ENCODE measurements at places on chromosomes 1 and 21.
A peak's percentile ranks its signal among the peaks of the same experiment; 100 is the strongest.

DNA sequence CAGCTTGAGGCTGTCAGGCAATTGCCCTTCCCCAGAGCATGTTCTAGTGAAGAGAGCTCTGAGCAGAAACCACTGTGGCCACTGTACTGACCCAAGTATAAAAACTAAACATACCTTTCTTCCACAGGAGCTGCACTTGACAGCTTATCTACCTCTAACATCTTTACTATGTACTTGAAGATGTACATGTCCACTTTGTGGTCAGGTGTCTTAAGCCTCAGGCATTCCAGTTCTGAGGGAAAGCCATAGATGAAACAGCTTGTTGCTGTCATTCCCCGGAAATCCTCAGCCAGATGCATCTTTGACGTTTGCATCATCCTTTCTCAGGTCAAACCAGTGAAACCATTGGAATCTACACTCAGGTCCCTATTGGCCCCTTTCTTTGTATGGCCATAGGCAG lies 70.4 kb downstream of the CHRM3 start:
- no peak for DNase-seq

- no peak for DNase-seq
Observed at GRCh38 chr1:221994274-221994698, 252.4 kb upstream of the DUSP10 start.

DNA sequence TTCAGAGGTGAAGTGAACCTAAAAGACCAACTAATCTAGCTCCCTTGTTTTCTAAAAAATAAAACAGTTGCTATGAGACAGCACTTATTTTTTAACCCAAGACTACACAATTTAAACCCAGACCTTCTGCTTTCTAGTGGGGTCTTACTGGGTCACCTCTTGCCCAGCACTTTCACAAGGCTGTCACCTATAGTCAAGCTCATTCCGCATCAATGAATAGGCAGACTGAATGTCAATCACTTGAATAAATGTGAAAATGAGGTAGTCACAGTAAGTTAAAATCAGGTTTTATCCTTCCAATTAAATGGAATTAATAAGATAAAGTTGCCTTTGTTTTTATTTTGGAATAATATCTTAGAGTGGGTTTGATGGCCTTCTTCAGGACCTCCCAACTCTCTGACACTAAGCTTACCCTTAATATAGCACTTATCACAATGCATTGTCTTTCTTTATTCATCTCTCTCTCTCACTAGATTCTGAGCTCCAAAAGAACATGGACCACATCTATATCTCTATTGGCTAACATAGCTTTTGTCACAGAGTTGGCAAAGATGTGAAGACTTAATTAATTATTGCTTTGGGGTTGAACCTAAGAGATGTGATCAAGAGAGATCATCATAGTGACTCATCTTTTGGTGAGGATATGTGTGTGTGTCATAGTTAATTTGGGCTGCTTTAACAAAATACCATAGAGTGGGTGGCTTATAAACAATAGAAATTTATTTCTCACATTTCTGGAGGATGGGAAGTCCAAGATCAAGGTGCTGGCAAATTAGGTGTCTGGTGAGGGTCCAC lies 248.7 kb upstream of the DAB1 start:
- DNase-seq: no peak

- peak; percentile 26 for DNase-seq
Observed at GRCh38 chr1:44884746-44885145, 41.7 kb upstream of the PTCH2 start.

DNA sequence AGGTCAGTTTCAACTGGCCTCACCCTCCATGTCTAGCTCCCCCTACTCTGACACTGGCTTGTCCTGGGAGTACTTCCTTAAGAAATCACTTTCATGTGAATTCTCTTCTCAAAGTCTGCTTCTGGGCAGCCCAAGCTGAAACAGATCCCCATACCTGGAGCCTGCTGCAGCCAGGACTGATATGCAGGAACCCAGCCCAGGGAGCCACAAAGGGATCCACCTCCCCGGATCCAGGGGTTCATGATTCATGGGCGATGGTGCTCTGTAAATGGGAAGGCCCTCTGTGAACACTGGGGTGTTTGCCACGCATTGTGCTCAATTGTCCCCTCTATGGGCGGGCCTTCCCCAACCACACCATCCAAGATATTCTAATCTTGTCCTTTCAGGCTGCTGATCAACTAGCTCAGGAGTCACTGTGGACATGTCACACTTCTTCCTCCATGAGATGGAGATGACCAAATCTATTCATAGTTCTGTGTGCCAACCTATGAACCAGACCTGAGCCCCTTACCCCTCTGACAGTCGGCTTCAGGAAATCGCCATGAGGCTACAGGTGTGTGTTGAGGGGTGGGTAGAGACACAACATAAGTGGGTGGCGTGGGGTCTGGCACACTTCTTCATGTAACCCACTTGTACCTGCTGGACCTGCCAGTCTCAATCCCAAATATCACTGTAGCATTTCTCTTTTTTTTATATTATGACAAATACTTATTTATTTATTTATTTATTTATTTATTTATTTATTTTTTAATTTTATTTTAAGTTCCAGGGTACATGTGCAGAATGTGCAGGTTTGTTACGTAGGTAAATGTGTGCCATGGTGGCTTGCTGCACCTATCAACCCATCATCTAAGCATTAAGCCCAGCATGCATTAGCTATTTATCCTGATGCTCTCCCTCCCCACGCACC lies 41.8 kb downstream of the RUNX3 start:
- DNase-seq: no peak

DNA sequence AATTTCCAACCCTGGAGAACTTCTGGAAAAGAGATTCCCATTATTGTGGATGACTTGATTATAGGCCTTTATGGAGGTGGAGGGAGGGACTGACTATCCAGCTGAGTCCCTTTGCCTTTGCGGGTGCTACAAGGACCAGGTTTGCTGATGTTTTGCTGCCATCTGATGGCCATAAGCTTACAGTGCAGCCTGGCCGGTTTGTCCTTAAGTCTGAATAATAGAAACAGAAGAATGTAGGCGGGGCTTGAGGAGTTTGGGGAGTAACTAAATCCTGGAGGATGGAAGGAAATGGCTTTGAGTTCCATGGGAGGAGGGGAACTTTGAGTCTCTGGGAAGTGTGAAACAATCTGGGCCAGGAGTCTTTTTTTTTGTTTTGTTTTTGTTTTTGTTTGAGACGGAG lies 55.7 kb upstream of the CD1D start:
- DNase-seq: peak; percentile 29

- DNase-seq: no peak
Observed at GRCh38 chr1:167968569-167968968, 31.7 kb upstream of the MPC2 start.

DNA sequence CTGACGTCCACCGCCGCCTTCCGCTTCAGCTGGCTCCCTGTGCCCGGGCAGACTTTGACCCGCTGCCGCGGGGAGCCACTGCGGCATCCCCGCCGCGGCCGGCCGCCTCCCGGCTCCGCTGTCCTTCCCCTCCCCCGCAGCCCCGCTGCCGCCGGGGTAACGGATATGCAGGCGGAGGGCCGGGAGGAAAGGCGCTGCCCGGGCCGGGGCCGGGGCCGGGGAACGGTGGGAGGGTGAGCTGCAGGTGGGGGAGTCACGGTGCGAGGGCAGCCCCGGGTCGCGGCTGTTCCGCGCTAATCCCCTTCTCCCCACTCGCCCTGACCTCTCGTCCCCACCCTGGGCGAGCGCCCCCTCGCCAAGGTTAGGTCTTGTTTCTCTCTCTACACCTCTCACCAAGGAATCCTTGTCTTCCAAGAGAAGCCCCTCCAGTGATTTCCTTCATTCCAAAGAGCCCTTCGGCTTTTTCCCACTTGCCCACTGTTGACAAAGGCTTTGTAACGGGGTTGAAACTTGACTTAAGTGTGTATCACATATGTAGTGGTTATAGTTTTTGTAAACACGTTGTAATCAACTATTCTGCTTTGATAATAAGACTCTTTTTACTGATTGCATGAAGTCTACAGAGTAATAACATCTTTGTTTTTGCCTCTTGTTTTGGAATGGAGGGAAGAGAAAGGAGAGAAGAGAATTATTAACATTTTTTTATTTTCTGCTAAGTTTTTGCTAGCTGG lies 669 bp downstream of the XPR1 start:
- peak; percentile 54 for DNase-seq

GRCh38 chr1:199291022-199291740 lies 652.3 kb downstream of the PTPRC start:
- no peak for DNase-seq

GRCh38 chr1:29648026-29648425 lies 411.7 kb downstream of the PTPRU start:
- no peak for DNase-seq

- peak; percentile 14 for DNase-seq
Observed at GRCh38 chr1:182962554-182963115, 9.7 kb upstream of the SHCBP1L start.

- no peak for DNase-seq
Observed at GRCh38 chr1:212587016-212587887, 21.3 kb upstream of the ATF3 start.

GRCh38 chr1:15192916-15193550 lies 39.5 kb downstream of the TMEM51 start:
- no peak for DNase-seq

- no peak for DNase-seq
Observed at GRCh38 chr1:112546076-112546475, 37.3 kb downstream of the WNT2B start.

DNA sequence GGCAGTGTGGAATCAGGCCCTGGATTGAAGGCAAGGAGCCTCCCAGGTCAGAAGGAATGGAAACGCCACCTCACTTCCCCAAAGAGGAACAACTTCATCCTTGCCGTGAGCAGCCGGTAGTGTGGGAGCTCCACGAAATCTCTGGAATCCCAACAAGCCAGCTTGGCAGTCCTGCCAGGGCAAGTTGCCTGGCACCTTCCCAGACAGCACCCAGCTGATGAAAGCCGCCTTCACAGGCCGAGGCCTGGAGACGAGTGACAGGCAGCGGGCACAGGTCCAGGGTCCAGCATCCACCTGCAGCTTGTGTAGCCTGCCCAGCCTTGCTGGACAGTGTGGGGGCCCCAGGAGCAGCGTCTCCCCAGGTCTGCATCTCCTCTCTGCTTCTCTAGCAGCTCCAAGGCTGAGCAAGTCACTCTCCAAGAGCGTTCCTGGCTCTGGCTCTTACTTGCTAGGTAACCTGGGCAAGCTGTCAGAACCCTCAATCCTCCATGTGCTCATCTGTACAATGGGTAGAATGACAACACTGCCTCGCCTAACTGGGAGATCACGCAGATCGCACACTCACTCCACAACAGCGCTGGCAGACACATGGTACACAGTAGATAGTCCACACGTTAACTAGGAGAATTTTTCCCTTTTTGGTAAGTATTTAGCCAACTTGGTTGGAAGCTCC lies 43.0 kb downstream of the ACOT7 start:
- peak; percentile 58 for DNase-seq

- no peak for DNase-seq
Observed at GRCh38 chr1:113751516-113751915, 7.8 kb downstream of the PHTF1 start.

DNA sequence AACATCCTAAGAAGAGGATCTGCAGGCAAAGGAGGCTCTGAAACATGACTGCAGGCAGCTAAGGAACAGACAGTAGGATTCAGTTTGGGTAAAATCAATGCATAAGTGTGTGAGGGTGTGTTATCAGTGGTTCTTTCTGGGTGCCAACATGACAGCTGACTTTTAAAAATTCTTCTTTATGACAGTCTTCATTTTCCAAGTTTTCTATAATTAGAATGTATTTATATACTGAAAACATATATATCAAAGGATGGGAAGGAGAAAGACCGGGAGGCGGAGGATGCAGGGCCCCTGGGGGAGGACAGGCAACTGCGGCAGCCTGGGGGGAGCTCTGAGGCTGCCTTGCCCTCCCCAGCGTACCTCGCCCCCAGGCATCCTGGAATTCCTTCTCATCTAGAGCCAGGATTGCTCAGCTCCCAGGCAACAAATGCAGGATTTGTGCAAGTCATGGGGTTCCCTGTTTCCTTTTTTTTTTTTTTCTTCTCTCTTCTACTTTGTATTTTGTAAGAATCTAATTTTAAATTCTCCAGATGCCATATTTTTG lies 104.8 kb downstream of the CSMD2 start:
- DNase-seq: no peak

GRCh38 chr1:59477867-59478266 lies 181.0 kb downstream of the FGGY start:
- no peak for DNase-seq

- DNase-seq: no peak
Observed at GRCh38 chr1:225709101-225709500, 56.2 kb upstream of the ENAH start.

GRCh38 chr1:43348809-43349593 lies 9.8 kb upstream of the CDC20 start:
- peak; percentile 77 for DNase-seq

Data from nucleus accumbens (tissue), 56 donors.